ENCODE measurements at places on chromosomes 5 and 9.

DNA sequence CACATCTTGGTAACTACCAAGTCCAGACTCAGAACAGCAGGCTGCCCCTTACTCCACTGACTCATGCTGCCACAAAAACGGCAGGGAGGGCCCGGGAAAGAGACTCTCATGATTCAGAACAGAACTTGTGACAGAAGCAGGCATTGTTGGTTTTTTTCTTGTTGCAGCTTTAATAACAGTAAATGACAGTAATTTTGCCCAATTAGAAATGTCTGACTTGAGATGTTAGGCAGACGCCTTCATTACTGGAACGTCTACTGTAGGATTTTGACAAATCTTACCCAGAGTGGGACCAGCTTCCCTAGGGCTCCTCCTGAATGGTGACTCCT, 77.9 kb downstream of the SEMA5A start:
- H3K4me1 ChIP-seq, result peaks cover 4% of the 10 kb centered on the region
- H3K36me3 ChIP-seq, result no peaks in the 10 kb centered on the region
- DNase-seq, result peak; percentile 74
- no peaks in the 10 kb centered on the region for H3K27me3 ChIP-seq
- H3K27ac ChIP-seq, result no peak overlapping the region

DNA sequence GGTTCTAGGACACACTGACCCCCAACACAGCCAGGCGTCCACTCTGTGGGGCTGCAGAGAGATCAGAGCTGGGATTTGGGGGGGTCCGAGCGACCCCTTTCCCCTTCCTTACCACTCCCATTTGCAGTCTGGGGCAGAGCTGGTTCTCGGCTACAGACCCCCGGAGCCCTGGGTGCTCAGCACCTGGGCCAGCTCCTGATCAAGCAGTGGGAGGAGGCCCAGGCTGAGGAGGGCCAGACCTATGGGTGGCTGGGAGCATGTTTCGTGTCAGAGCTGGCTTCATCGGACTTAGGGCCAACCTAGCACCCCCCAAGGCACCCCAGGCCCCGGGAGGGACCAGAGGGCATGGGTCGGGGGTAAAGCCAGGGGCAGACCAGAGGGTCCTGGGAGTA, 7.6 kb downstream of the GRIN1 start:
- no peak for DNase-seq
- H3K27ac ChIP-seq, result no peak overlapping the region
- H3K4me3 ChIP-seq, result no peak overlapping the region
- no peaks in the 10 kb centered on the region for H3K4me1 ChIP-seq
- no peaks in the 10 kb centered on the region for H3K36me3 ChIP-seq

DNA sequence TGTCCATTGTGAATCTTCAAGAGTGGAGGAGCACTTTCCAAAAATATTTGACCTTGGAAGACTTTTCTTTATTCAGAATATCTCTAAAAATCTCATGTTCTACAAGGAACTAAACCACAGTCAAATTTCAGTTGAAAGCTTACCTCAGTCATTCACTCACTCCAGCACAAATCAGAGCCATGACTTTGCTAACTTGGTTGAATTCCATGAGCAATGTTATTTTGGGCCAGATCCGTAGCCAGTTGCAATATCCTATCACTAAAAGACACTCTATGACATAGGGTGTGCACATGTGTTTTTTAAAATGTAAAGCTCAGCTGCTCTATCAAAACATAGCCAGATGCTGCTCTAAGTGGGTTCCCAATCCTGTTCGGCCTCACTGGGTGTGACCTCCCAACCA, 156.1 kb upstream of the ANKRD55 start:
- H3K36me3 ChIP-seq, result no peaks in the 10 kb centered on the region
- H3K4me3 ChIP-seq, result no peak overlapping the region
- H3K27me3 ChIP-seq, result no peaks in the 10 kb centered on the region
- no peaks in the 10 kb centered on the region for H3K4me1 ChIP-seq

- H3K36me3 ChIP-seq, result no peaks in the 10 kb centered on the region
- H3K27me3 ChIP-seq, result peaks cover 10% of the 10 kb centered on the region
- no peak overlapping the region for H3K27ac ChIP-seq
- no peak overlapping the region for H3K4me3 ChIP-seq
- DNase-seq, result no peak
Observed at GRCh38 chr9:97807681-97808080, 45.3 kb upstream of the FOXE1 start.

DNA sequence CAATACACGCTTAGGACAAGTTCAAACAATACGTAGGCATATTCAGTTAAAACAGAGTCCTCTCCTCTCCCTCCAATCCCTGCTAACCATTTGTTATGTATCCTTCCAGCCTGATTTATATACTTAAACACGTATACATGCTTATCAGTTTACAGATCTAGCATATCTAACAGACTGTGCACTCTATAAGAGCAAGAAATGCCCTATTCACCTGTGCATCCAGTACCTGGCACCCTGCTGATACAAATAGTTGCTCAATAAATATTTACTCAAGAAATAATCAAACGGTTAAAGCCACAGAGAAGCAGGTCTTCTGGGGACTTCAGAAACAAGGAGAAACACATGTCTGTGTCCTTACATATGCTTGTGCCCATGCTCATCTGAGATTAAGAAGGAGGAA, 55.9 kb downstream of the MLLT3 start:
- peak; percentile 45 for DNase-seq
- H3K27me3 ChIP-seq, result no peaks in the 10 kb centered on the region
- no peak overlapping the region for H3K27ac ChIP-seq
- H3K4me3 ChIP-seq, result no peak overlapping the region
- H3K36me3 ChIP-seq, result no peaks in the 10 kb centered on the region

- no peak overlapping the region for H3K4me3 ChIP-seq
- no peaks in the 10 kb centered on the region for H3K27me3 ChIP-seq
- H3K36me3 ChIP-seq, result no peaks in the 10 kb centered on the region
- DNase-seq, result no peak
Observed at GRCh38 chr9:121831869-121832268, 180.4 kb downstream of the DAB2IP start.

DNA sequence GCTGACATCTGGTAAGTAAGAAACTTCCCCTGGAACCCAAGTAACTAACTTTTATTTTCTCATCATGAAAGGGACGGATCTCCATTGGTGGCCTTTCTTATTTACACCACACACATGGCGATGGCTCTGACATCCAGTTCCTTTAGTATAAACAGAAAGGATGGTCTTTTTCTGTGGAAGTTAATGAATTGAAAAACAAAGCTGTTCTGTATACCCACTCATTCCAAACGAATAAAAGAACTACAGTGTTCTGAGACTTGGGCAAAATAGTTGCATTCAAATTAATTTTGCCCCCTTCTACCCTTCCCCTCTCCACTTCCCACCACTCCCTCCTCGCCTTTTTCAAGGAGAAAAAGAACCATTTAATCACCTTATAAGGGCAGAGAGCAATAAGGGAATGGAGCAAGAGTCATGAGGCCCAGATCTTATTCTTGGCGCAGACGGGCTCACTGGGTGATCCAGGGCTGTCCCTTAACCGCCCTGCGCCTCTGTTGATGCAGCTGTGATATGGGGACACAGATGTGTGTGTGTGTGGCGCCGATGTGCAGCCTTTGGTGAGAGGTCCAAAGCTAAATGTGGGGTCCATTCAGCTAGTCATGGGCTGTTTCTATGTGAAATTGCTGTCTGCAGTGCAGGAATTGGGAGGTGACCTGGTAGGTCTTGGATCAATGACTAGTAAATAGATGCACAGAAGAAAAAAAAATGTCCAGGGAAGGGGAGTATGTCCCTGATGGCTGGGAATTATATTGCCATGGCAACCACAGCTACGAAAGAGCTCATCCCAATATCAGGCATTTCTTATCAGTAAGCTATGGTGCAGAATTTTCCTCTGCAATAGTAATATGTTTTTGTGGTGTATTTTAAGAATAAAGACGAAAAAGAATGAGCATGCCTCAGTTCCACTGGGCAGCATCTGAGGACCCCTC, 141.5 kb upstream of the ERCC6L2 start:
- H3K27me3 ChIP-seq, result no peaks in the 10 kb centered on the region
- no peaks in the 10 kb centered on the region for H3K4me1 ChIP-seq
- no peak for DNase-seq
- no peak overlapping the region for H3K4me3 ChIP-seq

GRCh38 chr9:126417043-126417442, 90.4 kb downstream of the MVB12B start:
- H3K27ac ChIP-seq, result no peak overlapping the region
- no peak overlapping the region for H3K4me3 ChIP-seq
- no peak for DNase-seq
- H3K36me3 ChIP-seq, result peaks cover 27% of the 10 kb centered on the region
- H3K27me3 ChIP-seq, result no peaks in the 10 kb centered on the region

- H3K27me3 ChIP-seq, result no peaks in the 10 kb centered on the region
- DNase-seq, result no peak
- no peaks in the 10 kb centered on the region for H3K36me3 ChIP-seq
- H3K27ac ChIP-seq, result no peak overlapping the region
- no peaks in the 10 kb centered on the region for H3K4me1 ChIP-seq
Observed at GRCh38 chr5:91257301-91257700, 125.8 kb downstream of the ARRDC3 start.

GRCh38 chr9:2655411-2655901, 33.9 kb downstream of the VLDLR start:
- H3K27ac ChIP-seq, result no peak overlapping the region
- no peaks in the 10 kb centered on the region for H3K4me1 ChIP-seq
- no peak overlapping the region for H3K4me3 ChIP-seq
- no peak for DNase-seq
- no peaks in the 10 kb centered on the region for H3K27me3 ChIP-seq

DNA sequence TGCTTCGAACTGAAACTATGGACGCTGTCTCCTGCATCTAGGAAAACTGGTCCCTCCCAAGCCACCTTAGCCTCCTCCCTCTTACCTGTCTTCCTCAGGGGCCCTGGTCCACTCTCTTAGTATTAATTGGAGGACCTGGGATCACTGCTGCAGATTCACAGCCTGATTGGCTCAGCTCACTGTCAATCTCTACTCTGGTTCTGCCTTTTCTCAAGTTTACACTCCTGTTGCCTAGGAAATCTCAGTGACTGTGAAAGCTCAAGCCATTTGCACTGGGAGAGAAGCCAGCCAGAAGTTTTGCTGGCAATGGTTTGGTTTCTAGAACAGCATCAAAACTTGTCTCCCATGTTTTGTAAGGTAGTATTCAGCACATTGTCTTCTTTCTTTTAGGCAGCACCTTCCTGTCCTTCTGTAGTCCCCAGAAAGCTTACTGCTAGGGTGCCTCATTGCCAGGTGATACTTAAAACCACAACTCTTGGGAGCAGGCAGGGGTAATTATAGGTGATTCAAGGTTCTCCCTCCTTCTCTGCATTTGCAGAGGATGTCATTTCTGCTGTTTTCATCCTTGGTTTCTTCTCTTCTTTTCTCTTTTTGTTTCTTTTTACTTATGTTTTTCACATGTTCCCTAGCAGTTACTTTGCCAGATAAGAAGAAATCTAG, at the start of gene CAPSL:
TSS of gene CAPSL (minus strand) at position 55 of the 660 bp plus-strand sequence. CDS start 17,502 bp downstream, outside the sequence.
- H3K27me3 ChIP-seq, result no peaks in the 10 kb centered on the region
- H3K4me1 ChIP-seq, result no peaks in the 10 kb centered on the region
- peak; percentile 81 for DNase-seq
- H3K4me3 ChIP-seq, result no peak within 1 kb of the TSS

- no peaks in the 10 kb centered on the region for H3K36me3 ChIP-seq
- H3K27ac ChIP-seq, result no peak overlapping the region
- H3K4me1 ChIP-seq, result peaks cover 5% of the 10 kb centered on the region
- no peak for DNase-seq
- no peak overlapping the region for H3K4me3 ChIP-seq
Observed at GRCh38 chr5:128477944-128478343, 60.1 kb downstream of the FBN2 start.
